Activated T-cell treated with anti-CD3 and anti-CD28 coated beads for 4 hours (primary cell): ENCODE measurements at places on chromosomes 6 and 20.

DNA sequence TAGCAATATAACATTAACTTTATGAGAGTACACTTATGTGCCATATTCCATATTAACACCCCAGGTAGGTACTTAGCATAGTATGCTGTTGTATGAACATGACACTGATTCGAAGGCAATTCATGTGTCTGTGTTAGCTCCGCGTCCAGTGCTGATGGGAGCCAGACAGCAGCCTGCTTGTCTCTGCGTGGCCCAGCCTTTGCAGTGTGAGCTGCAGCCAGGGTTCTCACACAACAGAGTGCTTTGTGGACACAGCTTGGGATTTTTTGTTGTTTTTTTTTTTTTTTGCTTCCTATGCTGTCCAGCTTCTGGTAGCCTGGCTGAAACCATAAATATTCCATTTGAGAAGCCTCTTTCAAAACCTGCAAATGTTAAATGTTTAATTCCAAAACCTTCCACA is 350.9 kb downstream of the SMOC2 start:
- DNase-seq: no peak

DNA sequence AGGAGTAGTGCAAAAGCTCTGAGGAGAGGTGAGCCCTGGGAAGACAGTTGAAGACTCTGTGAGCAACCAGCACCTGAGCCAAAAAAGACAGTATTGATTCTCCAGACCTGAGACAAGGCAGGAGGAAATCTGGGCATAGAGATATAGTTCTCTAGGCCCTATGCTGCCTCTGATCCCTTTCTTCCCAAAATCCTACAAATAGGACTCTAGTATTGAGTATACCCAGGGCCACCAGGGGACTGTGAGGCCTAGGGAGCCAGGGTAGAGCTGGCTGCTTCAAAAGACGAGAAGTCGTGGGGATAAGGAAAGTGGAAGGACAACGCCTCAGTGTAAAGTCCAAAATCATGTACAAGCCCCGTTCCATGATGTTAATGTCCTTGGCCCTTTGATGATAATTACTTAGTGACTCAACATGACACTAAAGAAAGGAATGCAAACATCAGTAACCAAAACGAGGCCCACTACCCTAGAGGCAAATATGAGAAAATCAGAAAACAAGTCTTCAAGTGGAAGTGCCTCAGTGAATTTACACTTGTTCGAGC is 197.3 kb upstream of the PROKR2 start:
- no peak for DNase-seq

- no peak for DNase-seq
Measured at GRCh38 chr6:158505194-158505593, 54.7 kb upstream of the TMEM181 start.

DNA sequence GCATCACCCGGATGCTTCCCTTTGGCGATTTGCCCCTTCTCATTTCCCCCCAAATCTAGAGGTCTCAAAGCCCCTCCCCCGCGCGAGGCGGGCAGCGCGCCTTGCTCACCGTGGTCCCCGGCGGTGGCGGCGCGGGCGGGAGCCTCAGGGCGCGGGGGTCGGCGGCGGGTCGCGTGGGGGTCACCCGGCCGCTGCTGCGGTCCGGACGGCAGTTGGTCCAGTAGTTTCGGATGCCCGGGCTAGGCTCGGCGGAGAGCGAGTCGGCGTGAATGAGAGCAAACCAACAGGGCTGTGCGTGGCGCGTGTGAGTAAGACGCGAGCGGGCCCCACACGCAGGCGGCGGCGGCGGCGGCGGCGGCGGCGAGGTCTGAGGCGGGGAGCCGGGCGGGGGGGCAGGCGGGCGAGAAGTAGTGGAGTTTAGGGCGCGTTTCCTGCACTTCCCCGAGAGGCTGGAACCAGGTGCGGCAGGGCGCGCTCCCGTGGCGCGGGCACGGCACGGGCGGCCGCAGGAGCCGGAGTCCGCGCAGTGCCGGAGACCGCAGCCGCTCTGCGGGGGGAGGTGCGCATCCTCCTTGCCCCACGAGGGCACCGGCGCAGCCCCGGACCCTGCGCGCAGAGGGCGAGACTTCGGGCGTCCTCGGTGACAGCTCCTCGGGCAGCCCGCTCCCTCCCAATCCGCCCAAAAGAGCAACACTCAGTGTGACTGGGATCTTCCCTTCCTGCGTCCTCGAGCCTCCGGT is 567 bp downstream of the HS3ST5 start:
- DNase-seq: no peak

GRCh38 chr6:148999929-149000468 is 253.2 kb downstream of the UST start:
- no peak for DNase-seq

- no peak for DNase-seq
Measured at GRCh38 chr20:23132293-23132929, 46.3 kb upstream of the CD93 start.

DNA sequence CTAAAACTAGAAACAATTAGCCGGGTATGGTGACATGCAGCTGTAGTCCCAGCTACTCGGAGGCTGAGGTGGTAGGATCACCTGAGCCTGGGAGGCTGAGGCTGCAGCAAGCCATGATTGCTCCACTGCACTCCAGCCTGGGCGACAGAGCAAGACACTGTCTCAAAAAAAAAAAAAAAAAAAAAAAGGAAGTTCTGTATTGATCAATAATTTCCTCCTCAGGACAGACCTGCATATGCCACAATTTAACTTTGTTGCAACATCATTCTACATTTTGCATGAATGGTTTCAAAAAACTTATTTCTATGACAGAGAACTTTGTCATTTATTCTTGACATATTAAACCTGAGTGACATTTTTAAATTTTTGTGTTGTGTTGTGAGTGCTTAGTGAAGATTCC is 5.5 kb downstream of the DNAJC5 start:
- no peak for DNase-seq

- no peak for DNase-seq
Measured at GRCh38 chr6:11854408-11855165, 76.0 kb upstream of the ADTRP start.

- no peak for DNase-seq
Measured at GRCh38 chr20:52035977-52036376, 155.6 kb downstream of the ZFP64 start.

DNA sequence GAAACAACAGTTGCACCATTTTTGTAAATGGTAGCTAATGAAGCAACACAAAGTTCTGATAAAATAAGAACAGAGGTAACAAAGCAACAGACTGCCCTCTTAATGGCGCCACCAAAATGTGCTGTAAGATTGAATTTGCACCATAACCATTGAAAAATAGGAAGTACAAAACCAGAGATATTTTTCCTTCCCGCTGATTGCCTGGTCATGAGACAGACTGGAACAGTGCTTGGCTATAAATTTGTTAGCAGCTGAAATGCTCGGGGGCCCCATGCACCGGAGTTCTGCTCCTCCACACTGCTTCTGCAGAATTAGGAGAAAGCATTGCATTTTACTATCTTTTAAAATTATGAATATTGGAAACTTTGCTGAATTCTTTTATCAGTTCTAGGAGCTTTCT is 164.4 kb upstream of the QKI start:
- no peak for DNase-seq

DNA sequence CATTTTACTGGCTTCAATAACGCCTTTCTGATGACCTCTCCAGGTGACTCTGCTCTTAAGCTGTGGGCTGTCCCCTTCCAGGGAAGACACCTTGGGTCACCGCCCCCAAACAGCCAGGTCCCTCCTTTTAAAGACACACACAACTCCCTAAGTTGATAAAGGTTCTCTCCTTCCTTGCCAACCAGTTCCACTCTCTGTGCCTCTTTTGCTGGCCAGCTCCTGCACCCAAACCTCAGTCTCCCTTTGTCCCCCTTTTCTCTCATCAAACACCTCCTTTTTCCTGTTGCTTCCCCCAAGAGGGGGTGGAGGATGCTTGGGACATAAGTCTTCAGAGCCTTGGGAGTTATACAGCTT is 1.0 kb downstream of the NCOA6 start:
- peak; percentile 73 for DNase-seq

DNA sequence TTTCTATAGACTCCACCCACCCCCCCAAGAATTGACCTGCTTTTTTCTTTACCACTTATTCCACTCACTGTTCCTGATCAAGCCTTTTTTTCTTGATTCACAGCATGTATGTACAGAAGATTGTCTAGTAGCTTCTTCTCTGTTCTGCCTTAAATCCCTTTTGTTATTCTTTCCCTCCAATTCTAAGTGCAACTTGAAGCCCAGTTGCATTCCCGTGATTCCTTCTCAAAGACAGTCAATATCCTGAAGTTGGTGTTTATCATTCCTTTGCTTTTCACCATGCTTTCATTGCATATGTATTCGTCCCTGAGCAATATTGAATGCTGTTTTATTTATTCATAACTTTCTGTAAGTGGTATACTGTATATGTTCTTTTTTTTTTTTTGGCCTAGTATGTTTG is 21.0 kb downstream of the XRN2 start:
- no peak for DNase-seq

DNA sequence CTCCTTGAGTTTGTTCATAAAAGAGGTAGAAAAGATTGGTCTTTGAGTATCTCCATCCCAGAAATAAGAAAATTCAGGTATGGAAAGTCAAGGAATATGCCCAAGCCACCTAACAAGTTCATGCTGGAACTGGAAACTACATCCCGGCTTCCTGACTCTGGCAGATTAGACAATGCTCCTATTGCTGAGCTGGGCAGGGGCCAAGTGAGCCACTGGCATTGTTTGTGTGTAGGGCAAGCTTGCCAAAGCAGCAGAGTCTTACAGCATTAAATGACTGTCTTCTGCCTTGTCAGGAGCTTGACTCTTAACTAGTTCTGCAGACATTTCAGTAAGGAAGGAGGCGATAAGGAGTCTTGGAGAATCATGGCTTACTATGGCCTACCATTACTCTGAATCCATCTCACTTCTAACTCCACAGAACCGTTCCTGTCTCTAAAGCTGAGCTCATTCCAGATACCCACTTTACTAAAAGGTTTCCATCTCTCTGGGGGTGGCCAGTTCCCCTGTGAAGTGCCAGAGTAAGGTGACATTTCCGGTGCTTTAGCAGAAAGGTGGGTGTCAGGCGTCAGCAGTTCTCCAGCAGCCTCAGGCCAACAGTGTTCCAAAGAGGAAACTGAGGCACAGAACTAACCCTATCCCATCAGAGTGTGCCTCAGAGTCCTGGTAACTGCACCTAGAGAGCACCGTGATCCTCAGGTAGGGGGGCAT is 30.1 kb downstream of the PRDM1 start:
- no peak for DNase-seq
